ENCODE measurements at places on chromosomes 12 and 14.

DNA sequence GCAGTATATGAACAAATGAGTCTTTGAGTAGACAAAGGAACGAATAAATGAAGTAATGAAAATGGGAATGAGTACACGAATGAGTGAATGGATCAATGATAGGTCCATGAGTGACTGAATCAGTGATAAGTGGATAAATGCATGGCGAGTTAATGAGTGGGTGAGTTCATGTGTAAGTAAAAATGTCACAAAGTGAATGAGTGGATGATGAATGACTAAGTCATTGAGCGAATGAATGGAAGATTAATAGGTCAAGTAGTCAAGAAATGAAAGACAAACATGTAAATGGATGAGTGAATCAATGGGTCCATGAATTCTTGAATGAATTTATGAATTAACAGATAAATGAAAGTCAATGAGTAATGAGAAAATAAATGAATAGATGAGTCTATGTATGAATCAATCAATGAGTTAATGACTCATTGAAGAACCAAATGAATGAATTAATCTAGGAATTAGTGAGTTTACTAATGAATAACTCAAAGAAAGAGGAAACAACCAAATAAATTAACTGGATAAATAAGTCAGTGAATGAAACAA, 97.3 kb upstream of the RTL1 start:
- DNase-seq = no peak

DNA sequence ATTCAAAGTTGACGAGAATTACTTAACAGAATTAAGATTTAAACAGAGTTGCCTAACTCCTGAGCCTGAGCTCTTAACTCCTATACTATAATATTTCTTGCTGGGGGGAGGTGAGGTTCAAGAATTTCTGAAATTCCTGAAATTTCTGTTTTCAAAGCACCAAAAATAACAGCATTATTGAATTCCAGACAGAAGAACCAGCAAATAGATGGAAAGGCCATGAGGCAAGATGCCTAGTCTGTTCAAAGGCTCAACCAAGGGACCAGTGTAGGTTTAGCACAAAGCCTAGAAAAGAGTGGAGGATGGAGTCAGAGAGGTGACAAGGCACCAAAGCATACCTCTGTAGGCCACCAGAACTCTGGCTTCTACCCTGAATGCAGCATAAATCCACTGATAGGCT, 76.4 kb downstream of the PPP1R12A start:
- DNase-seq = no peak

DNA sequence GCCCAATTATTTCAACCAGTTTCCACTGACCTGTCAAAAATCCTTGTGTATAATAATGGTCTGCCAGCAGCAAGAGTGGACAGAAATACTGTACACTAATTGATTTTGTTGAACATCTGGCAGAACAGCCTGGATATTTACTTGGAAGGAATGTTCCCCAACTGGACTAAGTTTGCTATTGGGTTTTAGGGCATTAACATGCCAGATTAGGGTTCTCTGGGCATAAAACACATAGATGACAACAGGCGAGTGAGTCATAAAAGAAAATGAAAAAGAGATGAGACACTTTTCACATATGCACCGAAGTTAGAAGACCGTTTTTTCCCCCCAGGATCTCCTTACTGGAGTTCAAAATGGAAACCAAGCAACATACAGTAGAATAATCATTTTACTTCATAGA, 236.3 kb upstream of the NAV3 start:
- no peak for DNase-seq

- DNase-seq = no peak
These were observed 51.4 kb upstream of the TMX1 start for GRCh38 chr14:51188566-51189185.

- DNase-seq = no peak
These were observed 167.0 kb downstream of the EFCAB11 start for GRCh38 chr14:89787525-89787924.

DNA sequence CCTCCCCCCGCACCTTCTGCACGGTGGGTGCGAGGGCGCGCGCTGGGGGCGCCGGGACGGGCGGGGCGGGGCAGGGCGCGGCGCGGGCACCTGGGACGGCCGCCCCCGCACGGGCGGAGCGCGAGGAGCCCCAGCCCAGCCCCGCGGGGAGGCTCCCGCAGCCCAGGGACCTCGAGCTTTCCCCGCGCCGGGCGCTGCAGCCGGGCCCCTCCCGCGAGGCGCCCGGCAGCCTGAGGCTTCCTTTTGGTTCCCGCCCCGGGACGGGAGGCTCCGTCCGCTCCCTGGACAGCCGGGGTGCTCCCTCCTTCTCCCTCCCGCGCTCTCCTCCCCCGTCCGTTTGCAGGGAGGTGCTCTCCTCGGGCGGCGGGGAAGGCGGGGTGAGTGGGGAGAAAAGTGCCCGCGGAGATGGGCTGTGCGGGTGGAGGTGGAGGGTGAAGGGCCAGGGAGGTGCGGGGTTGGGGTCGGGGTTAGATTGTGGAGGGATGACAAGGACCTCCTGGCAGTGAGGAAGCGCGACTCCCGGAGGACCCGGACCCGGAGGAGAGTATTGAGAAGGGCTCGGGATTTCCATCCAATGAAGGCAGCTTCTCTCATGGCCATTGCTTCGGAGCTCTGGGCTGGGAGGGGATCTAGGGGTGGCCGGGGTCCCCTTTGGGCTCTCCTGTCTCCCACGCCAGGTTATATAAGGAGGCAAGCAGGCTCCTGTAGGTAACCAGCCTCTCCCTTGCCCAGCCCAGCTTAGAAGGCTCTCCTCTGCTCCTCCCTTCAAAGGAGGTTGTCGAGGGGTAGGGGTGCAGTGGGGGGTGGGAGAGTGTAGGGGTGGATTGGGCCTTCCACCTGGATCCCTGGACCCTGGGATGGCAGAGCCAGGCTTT, 645 bp downstream of the JDP2 start:
- DNase-seq = no peak
